ENCODE measurements at places on chromosomes 2 and 18.

DNA sequence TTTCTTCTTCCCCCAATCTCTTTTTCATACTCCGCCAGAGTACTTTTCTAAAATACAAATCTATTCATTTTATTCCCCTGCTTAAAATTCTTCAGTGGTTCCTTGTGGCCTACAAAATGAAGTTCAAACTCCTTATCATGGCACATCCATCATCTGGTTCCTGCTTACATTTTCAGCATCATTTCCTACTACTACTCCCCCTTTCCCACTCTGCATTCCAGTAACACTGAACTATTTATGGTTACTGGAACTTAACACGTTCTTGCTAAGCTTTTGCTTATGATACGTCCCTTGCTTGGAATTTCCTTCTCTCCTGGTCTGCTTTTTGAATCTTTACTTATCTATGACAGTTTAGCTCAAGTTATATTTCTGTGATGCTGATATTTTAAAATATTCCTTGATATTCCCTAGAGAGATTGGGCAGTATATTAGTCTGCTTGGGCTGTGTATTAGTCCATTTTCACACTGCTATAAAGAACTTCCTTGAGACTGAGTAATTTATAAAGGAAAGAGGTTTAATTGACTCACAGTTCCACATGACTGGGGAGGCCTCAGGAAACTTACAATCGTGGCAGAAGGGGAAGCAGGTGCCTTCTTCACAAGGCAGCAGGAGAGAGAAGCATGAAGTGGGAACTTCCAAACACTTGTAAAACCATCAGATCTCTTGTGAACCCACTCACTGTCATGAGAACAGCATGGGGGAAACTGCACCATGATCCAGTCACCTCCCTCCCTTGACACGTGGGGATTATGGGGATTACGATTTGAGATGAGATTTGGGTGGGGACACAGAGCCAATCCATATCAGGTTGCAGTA is 53.2 kb downstream of the BMPR2 start:
- DNase-seq: peak; percentile 34

GRCh38 chr2:46925474-46926351 is 10.1 kb upstream of the MCFD2 start:
- DNase-seq: no peak

DNA sequence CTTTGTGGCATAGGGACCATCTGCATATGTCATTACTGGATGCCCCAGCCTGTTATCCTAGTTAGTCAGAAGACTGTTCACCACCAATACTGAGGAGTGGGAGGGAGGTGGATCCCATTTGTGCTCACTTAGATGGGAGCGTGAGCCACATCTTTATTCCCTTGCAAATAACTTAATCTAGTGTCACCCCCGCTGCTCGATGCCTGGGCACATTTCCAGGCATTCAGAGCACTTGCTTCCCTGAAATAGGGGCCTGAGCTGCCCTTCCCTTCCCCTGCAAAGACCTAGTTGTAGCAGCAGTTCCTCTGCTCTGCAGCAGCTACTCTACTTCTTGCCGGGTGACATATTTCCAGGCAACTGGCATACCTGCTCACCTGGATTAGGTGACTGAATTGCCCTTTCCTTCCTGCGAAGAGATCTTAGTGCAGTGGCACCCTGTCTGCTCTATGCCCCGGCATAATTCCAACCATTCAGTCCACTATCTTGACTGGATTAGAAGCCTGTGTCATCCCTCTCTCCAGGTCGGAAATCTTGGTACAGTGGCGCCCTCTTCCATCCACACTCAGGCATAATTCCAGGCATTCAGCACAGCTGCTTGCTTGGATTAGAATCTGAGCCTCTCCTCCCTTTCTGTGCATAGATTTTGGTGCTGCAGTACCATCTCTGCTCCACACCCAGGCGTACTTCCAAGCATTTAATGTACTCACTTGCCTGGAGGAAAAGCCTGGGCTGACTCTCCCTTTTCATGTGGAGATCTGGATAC is 1389.1 kb upstream of the TMEFF2 start:
- no peak for DNase-seq

DNA sequence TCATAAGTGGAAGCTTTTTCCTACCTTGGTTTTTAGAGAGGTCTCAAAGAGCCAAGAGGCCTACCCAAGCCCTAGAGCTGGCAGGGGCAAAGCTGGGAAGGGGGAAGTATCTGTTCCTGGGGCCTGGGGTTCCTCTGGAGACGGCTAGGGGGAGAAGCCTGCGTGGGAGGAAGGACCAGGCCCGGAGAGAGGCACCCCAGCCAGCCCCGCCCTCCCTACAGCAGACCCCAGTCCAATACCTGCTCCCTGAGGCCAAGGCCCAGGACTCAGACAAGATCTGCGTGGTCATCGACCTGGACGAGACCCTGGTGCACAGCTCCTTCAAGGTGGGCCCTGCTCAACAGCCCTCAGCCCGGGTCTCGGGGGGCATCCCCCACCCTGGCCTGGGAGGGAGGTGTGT is 2.2 kb downstream of the CTDSP1 start:
- no peak for DNase-seq

DNA sequence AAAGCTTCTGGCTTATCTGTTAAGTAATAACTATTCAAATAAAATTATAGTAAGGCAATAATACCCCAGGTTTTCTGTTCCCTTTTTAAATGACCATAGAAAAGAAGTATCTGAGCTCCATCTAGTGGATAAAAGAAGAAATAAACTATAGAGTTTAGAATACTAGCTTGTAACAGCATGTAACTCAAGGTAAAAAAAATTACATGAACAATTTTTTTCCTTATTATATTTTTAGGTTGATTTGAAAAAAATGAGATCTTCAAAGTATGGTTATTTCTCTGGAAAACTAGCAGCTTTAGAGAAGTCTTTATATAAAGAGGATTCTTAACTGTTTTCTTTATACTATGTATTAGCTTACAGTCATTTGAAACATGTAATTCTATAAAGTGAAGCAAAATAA is 58.1 kb downstream of the NCKAP1 start:
- DNase-seq: peak; percentile 63

GRCh38 chr2:203534621-203535077 is 452 bp downstream of the RAPH1 start:
- peak; percentile 59 for DNase-seq

DNA sequence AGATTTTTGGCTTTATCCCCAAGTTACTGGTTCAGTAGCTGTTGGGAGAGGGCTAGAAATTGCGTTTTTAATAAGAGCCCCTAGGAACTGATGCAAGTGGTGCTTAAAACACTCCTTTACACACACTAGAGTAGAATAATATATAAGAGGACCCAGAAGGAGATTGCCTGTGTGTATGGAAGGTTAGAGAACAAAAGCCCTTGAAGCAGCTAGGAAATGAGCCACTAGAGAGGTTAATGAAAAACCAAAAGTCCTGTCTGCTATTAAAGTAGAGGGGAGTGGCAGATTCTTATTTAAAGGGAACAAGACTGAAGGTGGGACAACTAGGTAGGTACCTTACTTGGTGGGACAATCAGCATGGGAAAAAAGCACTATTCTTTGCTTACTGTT is 14.4 kb upstream of the SLC39A10 start:
- no peak for DNase-seq

- DNase-seq: no peak
These were observed 1727.3 kb downstream of the SUCLG1 start for GRCh38 chr2:82731824-82732223.

DNA sequence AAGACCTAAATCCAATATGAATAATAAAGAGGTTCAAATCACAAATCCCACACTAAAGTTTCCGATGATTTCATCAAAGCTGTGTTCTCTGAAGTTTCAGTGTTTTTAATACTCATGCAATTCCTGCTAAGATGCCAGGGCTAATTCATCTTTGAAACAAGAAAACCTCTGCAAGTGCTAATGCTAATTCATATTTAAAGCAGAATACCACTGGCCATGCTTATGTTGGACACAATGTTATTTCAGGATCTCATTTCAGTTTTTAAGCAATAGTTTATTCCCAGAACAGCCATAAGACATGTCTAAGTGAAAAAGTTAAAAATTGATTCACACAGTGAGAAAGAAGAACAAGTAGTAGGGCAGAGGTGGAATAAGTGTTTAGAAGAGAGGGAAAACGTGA is 62.8 kb downstream of the GRB14 start:
- no peak for DNase-seq

DNA sequence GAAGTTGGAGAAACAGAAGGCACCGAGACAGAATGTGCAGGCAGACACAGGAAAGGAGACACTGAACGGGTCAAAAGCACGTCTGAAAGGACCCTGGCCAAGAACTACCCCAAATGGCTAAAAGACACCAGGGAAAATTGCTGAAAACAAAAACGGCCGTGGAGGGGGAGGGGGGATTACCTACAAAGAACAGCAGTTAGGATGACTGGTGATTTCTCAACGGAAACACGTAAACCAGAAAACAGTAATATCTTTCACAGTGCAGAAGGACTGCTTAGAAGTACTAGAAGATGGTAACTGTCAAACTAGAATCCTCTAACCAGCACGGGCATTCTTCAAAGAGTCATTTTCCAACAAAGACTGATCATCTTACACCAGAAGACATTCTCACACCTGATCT is 142.6 kb downstream of the HDAC4 start:
- DNase-seq: no peak

DNA sequence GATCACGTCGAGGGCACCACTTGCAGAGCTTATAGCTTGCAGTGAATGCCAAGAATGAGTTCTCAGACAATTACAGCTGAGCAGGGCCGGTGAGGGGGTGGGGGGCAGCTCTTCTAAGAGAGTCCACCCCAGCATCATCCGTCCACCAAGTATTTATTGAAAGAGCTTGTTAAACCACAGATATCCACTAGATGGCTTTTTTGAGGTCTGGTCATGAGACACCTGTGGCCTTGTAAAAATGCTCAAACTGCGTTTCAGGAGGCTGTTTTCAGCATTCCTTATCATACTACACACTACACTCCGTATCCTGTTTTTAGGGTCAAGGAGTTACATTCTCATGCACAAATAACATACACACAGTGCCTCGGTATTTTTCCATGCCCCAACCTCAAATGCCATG is 51.5 kb downstream of the DNAJC10 start:
- peak; percentile 37 for DNase-seq

GRCh38 chr2:14960686-14961324 is 328.3 kb downstream of the LRATD1 start:
- peak; percentile 1 for DNase-seq

DNA sequence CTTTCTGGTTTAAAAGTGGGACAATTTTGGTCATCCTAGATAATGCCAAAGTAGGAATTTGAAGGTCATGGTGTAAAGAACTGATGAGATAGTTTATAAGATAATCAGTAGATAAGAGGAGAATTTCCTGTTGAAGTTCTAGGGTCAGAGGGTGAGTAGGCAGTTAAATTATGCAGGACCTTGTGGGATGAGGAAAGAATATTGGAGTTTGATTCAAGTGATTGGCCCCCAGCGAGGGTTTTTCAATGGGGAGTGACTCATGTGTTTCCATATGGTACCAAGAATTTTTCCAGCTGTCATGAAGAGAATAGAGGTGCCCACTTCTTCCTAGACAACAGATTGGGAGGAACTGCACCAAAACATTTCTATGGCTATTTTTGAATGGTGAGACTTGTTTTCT is 940.2 kb upstream of the ZEB2 start:
- DNase-seq: peak; percentile 27

DNA sequence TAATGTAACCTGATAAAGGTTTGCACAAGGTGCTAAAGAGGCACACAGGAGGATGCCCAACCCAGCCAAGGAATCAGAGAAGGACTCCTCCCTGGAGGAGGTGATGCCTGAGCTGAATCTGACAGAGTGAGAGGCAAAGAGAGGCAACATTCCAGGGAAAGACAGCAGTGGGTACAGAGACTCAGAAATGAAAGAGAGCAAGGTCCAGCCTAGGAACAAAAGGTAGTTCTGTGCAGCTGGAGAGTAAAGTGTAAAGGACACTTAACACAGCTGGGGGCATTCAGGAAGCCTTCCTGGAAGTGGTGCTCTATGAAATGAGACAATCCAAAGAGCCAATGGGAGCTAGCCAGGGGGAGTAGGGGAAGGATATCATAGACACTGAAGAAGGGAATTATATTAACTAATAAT is 181.0 kb upstream of the GLI2 start:
- no peak for DNase-seq

GRCh38 chr2:62354771-62355561 is 151.0 kb downstream of the TMEM17 start:
- DNase-seq: no peak

DNA sequence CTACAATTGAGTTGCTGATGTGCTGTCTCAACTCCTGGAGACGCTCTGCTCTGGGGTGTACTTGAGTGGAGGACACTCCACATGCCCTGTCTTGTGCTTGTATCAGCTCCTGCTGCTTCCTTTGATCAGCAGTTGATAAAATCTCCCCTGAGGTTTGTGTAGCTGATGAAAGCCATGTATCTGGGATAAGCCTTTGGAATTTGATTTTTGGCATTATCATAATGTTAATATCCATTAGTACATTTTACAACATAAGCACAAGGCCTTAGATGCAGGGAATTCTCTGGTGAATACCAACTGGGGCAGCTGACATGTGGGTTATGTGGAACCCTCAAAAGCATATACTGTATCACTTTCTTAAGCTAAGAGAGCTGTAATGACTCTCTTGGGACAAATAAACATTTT is 222.7 kb upstream of the ITGA4 start:
- no peak for DNase-seq

- DNase-seq: peak; percentile 65
These were observed 4.3 kb upstream of the SPAG16 start for GRCh38 chr2:213279971-213280370.

DNA sequence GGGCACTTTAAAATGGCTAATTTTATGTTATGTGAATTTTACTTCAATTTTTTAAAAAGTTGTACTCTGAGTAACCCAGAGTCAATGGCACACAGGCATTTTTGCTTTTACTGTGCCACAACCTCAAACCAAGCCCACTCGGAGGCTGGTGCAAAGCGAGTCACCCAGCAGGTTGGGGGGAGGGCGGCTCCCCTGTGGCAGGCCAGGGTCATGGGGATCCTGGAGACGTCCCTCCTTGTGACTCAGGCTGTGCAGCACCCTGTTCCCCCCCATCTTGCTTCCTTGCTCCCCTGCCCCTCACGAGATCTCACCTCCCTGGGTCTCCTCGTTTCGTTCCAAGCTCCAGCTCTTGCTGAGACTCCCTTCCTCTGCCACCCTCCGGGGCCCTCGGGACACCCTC is 58.6 kb downstream of the POMC start:
- no peak for DNase-seq

DNA sequence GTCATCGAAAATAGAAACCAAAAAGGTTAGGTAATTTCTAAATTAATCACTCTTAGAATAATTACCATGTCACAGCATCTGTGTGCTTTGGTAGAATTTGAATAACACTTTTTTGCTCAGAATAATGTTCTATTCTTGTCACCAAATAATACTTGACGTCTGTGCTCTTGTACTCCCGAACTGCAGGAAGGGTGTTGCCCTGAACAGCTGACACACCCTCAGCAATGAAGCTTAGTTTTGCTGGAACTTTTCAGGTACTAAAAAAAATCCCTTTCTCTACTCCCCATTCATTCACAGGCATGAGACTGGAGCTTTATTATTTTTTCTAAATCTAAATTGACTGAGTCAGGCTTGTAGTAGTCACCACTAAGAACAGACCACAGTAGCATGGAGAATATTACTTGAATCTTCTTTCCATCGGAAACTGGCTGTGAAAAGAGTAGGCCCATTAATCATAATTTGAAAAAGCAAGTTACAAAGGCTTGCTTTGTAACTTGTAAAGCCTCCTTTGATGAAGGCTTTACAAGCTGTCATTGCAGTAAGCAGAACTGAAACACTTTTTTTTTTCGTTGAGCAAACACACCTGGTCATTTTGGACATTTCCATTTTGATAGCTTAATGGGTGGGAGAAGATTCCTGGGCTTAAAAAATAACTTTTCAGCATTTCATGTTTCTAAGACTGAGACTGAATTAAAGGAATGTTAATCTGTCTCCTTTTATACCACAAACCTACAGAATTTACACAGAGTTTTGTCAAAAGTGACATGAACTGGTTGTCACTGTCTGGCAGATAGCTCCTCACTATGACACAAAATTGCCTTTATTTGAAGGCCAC is 70.3 kb upstream of the PELI1 start:
- DNase-seq: peak; percentile 18
